OCI-M1 (cell line): ENCODE measurements at places on chromosomes 13 and 19.

DNA sequence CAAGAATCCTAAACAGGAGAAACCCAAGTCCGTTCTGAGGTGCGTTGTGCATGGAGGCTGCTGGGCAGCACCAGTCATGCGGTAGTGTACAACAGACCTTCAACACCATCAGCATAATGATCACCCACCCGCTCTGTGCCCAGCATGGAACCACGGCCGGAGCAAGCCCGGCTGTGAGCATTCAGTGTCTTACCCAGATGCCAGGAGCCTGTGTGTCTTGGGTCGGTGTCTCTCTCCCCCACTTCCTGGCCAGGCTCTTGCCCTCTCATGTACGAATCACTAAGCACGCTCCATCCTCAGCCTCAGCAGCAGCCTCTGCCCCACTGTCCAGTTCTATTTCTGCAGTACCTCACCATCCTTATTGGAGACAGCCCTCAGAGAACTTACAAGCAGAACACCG, 231.6 kb upstream of the IRS2 start:
- no peak for DNase-seq

GRCh38 chr19:40438284-40438683, 5.9 kb downstream of the SERTAD3 start:
- no peak for DNase-seq

DNA sequence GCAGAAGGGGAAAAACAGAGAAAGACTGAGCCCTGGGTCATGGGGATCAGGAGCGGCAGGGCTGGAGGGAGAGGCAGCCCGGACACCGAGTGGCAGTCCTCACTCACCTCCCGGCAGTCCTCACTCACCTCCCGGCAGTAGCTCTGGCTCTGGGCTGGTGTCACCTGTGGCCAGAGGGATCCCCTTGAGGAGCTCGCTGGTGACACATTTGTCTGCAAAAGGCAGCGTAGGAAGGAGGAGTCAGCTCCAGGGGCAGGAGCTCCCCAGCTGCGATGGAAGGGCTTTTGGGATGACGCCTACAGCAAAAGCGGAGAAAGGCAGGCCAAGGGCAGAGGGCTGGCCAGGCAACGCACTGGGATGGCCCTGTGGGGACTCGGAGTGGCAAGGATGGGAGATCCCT, 739 bp downstream of the EIF3G start:
- DNase-seq: no peak

DNA sequence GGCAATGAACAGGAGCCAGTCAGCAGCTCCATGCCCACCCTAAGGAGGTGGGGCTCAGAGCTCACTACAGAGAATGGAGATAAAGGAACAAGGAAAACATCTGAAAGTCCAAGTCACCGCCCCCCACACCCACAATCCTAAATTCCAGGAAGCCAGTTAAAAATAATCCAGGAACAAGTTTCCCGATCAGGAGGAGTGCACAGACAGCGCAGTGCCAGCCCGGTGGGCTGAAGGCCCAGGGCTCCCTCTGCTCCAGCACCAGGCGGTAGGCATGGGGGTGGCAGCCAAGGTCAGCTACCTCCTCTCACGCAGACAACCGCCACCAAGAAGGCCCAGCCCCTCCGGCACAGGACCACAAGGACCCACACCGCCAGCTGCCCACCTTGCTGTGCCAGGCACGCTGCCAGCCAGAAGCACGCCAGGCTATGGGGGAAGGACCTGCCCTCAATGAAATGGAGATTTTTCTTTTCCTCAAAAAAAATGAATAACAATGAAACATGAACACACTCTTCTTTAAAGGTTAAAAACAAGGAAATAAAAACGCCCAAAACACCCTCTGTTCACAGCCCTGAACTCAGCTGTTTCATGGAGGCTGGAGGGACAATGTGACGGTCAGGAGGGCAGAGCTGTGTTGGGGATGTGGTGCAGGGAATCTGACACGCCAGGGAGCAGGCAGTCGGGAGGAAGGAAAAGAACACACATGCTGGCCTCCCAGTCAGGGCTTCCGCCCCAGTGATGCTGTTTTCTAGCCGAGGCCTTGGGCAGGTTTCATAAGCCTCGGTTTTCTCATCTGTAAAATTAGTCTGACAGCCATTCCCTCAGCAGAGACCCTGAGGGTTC, 11.0 kb downstream of the STK24 start:
- DNase-seq: no peak

GRCh38 chr19:35828692-35829301, 16.2 kb upstream of the PRODH2 start:
- DNase-seq: peak; percentile 71

- DNase-seq: no peak
These were observed 12.0 kb upstream of the ZNF274 start for GRCh38 chr19:58170860-58171259.

- DNase-seq: no peak
These were observed 4.9 kb downstream of the ARHGEF1 start for GRCh38 chr19:41887711-41888382.

DNA sequence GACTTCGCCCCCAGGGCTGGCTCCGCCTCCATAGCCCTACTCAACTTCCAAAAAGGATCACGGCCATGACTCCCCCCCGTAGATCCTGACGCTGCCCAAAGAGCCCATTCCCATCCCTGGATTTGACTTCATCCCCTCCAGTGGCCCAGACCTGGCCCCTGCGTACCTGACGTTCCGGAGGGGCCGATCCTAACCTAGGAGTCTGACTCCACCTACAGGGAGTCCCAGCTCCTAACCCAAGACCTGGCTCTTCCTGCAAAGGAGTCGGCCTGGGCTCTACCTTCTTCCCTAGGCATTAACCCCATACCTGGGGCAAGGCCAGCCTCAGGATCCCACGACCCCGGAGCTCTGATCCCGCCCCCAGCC, 10.8 kb downstream of the STAP2 start:
- DNase-seq: no peak
